EL (cell line): ENCODE measurements at places on chromosomes 1 and 21.

- DNase-seq, result no peak
Observed at GRCh38 chr1:116804736-116805135, 50.5 kb downstream of the CD2 start.

GRCh38 chr1:174023440-174023839 lies 1.3 kb upstream of the RC3H1 start:
- no peak for DNase-seq

DNA sequence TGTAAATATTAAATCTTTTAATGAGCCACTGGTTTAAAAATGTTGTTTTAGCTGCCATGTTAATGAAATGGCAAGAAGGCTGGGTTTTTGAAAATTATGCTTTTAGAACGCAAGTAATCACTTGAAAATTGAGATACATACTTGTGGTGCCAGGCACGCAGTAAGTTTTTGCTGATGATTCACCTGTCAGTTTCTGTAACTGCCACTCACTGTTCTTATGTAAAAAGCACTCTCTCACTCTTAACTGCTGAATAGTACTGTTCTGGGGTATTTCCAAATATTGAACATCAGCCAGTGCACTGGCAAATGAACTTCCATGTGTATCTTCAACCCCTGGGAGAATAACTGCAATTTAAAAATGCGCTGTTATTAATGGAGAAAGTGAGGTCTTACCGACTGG lies 17.9 kb downstream of the LGALS8 start:
- no peak for DNase-seq

DNA sequence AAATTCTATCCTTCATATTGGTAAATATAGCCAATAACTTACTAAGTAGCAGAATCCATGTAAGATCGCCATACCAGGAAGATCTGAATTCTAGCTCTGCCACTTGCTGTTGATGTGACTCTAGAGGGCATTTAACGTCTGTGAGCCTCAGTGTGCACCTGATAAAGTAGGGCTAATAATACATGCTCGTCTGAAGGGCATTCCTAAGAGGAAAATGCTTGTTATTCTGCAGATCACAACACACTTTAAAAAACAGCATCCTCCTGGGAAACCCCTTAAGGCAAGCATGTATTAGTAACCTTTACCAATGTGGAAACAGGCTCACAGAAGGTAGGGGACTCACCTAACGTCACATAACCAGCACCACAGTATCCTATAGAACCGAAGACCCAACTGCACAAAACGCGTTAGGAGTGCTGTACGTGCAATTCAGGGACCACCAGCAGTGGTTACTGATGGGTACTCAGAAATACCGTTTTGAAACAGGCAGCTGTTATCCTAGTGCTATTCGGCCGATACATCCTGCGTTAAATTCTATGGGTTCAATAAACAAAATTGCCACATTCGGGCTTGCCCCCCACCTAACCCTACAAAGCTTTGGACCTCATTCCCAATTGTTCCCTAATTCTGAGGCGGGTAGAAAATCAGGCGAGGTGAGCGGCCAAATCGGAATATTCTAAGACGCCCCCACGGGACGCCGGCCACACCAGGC lies 758 bp downstream of the DEPDC1 start:
- peak; percentile 14 for DNase-seq

DNA sequence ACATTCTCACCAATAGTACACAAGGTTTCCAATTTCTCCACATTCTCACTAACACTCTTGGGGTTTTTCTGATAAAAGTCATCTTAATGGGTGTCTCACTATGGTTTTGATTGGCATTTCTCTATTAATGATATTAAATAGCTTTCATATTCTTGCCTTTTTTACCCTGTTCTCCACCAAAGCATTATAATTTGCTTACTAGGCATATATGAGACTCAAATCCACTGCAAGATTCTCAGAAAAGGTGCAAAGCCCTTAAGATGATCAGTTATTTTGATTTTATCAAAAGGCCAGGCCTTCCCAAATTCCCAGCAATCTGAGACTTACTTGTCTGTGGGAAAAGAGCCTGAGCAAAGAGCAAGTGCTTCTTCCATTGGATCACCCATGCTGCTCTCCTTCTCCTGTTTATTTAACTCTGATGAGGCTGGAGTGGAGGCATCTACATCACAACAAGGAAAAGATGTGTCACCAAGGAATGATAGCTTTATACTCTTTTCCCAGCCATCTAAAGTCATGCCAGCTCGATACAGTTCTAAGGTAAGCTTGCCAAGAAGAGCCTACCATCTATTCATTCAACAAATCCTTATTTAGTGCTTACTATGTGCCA lies 24.6 kb downstream of the CLSPN start:
- DNase-seq, result no peak

DNA sequence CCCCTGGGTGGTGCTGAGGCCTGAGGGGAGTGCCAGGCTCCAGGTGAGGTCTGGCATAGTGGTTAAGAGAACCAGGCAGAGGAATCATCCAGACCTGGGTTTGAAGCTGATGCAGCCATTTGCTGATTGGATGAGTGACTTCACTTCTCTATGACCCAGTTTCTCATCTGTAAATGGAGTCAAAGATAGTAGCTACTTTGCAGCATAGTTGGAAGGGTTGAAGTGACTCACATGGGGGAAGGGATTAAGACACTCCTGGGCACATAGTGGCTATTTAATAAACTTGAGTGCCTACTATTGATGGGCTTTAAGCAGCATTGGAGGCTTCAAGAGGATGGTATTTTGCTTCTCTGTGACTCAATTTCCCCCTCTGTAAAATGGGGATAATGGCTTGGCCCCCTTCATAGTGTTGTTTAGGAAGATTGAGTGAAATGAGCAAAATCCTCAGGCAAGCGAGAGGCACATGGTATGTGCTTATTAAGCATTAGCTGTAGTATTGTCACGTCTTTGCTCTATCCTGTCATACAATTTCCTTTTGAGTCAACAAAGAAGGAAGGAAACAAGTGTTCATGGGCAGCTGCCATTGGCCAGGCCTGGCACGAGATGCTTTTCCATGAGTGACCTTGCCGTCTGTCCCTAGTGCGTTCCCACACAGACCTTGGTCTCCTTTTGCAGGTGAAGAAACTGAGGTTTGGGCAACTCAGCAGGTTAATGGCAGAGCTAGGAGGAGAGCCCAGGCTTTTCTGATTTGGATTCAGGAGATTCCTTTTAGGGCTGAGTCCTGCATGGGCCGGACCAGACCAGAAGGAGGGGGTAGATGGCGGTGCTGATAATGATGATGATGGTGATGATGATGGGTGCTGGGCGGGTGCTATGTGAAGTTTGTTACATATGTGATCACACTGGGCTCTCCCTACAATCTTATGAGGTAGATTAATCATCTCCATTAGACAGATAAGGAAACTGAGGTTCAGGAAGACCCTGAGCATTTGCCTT lies 131.1 kb upstream of the WNT4 start:
- no peak for DNase-seq

DNA sequence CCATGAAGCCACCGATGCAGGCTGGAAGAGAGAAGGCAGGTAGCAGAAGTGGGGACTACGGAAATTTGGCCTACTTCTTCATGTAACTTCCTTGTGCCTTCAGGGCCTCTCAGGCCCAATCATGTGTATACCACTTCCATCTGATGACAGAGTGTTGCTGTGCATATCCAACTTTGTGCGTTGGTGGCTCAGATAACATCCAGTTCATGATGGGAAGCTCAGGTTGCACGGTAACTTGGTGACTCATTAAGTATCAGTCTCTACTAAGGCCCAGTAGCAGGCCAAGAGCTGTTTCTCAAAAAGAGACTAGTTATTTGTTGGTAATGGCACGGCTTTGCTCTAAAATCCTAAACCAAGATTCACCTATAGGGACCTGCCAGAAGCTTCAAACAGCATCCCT lies 117.6 kb downstream of the LTN1 start:
- DNase-seq, result no peak

DNA sequence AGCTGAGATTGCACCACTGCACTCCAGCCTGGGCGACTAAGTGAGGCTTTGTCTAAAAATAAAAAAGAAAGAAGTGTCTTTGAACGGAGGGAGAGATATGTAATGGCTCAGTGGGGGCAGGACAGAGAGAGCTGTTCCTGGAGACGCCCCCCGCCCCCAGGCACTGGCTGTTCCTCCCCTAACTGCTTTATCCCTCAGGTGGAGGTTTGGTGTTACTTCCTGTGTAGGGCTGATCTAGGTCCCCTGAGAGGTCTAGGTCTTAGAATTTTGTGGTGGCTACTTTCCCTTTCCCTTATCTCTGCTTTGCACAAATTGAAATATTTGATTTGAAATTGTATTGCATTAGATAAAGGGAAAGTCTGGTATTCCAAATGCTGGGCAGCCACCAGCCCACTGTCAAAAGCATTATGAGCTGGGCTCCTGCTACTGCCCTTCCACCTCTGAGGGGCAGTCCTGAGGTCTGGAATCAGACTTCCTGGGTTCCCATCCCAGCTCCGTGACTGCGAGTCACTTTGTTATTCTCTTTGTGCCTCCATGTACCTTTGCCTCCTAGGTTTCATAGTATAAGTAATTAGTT lies 134.8 kb upstream of the KIF26B start:
- DNase-seq, result no peak

DNA sequence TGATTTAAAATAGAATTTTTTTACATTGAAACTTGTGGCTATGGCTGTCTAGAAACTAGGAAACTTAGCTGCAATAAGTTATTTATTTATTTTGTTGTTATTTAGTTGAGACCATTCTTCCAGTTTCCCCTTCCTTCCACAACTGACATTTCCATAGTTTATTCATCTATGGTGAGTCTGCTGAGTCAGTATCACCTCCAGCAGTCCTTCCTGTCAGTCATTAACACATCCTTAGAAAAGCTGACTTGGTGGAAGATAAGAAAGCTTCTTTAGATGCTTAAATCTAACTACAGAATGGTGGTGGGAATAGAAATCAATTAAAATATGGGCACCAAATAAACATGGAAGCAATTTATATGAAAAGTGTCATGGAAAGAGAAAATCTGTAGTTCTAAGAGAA lies 714.0 kb downstream of the RWDD3 start:
- DNase-seq, result no peak

- DNase-seq, result no peak
Observed at GRCh38 chr1:34639701-34640100, 115.1 kb upstream of the GJB5 start.

DNA sequence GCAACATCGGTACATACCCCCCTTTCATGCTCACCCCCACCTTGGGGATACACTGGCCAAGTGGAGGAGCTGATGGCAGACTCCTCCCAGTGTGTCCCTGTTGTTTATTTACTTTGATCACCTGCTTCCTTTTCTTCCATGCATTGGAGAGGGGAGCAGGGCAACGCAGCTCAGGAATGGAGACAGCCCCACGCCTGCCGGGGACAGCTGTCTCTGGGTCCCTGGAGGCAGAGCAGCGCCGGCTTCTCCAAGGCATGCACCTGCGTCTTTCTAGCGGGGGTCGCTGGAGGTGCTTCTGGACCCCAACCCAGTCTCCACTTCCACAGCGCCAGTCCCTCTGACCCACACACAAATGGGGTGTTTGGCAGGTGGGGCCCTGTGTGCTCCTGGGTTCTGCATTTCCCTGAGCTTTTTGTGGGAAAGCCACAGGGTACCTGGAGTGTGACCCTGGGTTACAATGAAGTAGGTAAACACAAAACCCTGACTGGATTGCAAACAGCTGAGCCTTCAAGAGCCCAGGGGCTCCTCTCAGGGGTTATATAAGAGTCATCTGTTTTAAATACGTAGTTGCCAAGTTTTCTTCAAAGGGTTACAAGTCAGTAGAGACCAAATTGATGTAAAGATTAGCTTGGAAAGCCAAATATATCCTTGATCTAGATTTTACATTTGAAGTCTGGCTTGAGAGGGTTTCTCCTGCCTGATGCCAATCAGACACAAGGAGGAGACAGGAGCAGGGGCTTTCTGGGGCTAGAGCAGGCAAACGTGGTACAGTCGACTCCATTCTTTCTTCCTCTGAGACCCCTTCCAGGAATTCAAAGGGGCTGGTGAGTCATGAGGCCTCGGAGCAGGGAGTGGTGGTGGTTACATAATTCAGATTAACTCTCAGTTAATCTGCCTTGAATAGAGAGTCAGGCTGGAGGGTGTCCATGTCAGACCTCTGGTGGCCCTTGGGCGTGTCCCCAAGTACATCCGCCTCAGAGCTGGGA lies 4.5 kb downstream of the AJAP1 start:
- DNase-seq, result no peak

DNA sequence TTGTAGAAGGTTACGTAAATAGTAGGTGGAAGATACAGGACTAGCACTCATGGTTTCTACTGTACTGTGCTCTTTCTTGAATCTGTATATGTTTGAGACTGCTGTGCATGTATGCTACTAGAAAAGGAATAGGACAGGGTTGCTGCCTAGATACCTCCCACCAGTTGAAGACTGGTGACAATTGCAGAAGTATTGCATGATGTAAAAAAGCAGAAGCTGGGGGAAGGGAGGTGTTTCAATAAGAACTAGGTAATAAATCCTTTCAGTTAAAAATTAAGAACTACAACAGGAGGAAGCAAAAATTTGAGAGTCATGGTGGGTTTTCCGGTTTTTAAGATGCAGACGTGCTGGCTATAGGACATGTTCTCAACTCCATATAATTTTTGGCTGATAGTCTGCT lies 88.1 kb downstream of the CCDC30 start:
- DNase-seq, result no peak

GRCh38 chr1:165635329-165635728 lies 4.3 kb downstream of the MGST3 start:
- no peak for DNase-seq

DNA sequence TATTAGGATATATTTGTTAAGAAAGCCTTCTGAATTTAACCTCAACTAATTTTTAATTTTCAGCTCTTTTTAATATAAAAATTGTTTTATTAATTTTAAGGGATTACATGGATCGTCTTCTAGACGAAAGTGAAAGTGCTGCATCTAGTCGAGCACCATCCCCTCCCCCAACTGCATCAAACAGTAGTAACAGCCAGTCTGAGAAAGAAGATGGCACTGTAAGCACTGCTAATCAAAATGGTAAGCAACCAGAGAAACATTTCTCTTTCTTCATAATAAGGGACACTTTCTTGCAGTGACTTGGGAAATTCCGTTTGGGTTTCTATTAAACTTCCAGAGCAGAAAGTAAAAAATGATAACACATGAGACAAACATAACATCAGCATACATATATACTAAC lies 56.9 kb downstream of the MIER1 start:
- no peak for DNase-seq

GRCh38 chr1:67307251-67308060 lies at the start of gene IL12RB2:
IL12RB2 (plus strand) TSS chr1:67307873; CDS start chr1:67320369, 12,496 bp downstream.
- DNase-seq, result no peak

GRCh38 chr1:196160066-196160795 lies 448.0 kb downstream of the KCNT2 start:
- DNase-seq, result peak; percentile 79

DNA sequence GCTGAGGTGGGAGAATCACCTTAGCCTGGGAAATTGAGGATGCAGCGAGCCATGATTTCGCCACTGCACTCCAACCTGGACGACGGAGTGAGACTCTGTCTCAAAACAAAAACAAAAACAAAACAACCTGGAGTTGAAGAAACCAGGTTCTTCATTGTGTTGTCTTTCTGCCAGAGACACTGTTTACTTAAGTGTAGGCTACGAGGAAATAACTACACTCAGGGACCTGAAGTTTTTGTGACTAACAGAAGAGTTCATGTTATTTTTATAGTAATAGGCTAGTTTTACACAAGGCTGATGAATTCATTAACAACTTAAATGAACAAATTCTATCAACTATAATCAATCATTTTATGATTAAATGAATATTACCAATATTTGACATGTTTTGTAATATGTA lies 98.5 kb upstream of the MPC2 start:
- DNase-seq, result no peak
